GM20000 (cell line): ENCODE measurements at places on chromosomes 1 and 21.

DNA sequence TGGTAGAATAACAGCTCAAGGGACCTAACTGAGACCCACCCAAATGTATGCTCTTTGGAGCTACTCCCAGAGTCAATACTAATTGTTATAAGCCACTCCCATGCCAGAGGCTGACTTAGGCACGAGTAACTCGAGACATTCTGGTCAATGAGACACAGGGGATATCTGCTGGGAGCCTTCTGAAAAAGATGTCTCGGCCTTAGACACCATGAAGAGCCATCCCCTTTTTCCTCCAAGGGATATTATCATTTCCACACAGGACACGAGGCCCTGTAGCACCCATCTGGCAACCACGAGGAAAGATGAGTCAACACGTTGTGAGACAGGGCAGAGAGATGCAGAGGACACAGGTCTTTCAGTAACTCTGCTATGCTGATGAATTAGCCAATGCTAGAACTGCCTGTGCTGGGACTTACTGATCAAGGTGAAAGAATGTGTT is 30.7 kb downstream of the ITPKB start:
- no peak for DNase-seq

- no peak for DNase-seq
Measured at GRCh38 chr21:16309250-16309971, 579.6 kb downstream of the USP25 start.

DNA sequence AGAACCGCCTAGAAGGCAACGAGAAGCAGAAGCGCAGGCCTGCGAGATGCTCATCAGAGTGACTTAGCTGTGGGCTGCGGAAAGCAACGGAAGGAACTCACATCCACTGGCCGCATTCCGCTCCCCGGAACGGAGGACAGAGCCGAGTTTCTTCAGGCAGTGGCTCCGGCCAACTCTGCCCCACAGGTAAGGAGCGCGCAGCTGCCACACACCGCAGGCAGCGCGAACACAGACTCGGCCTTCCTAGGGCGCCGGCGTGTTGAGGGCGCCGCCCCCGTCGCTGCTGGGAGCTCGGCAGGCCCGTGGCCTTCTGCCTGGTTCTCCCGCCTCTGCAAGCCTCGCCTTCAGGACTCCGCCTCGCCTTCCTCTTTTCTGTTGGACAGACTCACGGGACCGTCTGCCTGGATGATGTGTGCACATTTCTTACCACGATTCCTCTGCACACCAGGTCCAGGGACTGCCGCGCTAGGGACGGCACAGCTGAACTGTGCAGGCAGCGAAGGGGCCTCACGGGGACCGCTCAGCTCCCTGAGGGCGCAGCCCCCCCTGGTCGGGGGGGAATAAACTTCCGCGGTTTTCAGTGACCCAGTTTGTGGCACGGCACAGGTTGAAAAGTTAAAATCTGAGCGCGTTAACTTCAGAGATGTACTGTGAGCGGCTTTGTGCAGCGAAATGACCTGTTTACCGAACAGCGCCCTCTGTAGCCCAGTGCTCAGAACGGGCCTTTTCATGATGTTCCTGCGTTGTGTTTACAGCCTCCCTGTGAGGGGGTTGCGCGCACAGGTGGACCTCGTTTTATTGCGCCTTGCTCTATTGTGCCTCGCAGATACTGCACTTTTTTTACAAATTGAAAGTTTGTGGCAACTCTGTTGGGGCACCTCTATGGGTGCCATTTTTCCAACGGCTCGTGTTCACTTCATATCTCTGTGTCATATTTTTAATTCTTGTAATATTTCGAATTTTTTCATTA is 15.8 kb downstream of the TCP10L start:
- DNase-seq, result peak; percentile 84

DNA sequence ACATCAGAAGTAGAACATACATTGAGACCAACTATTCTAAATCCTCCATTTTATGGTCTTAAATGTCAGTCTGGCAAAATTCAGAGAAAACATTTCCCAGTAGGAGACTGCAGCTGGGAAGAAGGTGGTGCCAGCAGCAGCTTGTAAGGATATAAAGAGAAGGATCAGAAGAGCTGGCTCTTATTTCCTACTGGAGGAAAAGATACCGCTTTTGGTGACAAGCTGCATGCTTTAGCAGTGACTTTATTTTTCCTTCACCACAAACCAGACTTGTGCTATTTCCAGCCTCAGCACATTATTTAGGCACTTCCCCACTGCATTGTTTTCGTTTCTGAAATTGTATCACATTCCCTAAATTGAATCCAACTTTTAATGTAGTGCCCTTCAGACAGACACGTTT is 28.4 kb downstream of the RNF11 start:
- no peak for DNase-seq

DNA sequence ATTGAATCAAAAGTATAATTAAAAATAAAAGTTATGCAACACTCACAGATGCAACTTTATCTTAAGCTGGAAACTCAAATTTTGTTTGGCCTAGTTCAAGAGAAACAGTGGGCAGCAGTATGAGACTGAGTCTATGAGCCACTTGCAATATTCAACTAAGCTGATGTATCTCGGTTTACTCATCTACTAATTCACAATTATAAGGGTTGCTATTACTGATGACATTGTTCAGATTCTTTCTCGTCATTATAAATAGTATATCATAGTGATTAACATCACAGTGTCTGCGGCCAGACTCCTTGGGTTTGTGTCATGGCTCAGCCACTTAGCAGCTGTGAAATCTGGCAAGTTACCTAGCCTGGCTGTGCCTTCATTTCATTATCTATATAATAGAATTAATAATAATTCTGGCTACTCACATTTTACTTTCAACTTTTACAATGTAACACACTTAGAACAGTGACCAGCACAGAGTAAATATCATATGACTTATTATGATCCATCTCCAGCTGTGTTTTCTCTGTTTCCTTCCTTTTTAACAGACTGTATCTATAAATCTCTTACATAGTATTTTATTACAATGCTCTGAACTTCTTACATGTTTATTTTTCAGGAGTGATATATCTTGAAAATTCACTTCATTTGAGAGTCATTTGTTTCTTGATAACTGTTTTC is 194.3 kb upstream of the RGS18 start:
- no peak for DNase-seq

DNA sequence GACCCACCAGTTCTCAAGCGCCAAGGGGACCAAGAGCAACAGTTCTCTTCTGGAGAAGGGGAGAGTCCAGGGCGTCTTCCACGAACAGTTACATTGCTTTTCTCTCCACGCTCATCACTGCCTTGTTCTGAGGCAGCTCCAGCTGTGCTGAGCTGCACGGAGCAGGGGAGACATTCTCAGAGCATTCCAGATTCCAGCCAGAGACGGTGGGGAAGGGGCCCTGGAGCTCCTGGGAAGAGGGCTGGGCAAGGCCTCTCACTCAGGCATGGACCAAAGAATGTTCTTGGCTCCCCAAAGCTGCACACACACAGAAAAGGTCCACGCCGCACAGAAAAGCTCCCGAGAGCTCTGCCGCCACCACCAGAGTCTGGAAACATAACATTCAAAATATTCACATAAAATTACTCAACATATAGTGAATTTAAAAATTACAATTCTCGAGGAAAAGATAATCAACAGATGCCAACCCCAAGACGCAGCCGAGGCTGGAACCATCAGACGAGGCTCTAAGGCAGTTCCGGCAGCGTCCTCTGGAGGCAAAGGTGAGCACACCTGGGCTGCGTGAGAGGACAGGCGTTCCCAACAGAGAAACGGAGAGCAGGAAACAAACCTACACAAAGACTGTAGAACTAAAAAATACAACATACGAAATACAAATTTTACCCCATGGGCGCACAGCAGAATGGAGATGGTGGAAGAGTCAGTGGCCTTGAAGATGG is 40.5 kb downstream of the UBE2G2 start:
- no peak for DNase-seq

- no peak for DNase-seq
Measured at GRCh38 chr1:100249155-100249536, 488 bp downstream of the DBT start.

DNA sequence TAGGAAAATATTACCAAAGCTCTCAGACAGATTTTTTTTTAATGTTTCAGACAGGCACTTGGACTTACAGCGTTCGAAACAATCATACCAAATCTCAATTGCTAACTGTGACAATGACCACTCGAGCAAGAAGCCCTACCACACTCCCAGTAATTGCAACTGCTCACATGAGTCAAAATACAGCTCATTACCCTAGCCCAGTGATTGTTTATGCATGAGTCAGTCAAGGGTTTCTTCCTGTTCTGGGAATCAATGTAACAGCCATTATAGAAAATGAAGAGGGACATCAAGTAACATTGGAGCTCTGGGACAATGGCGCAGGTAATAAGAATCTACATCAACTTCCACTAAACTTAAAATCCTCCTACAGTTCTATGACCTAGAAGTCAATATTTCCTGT is 56.1 kb upstream of the SH3GLB1 start:
- DNase-seq, result no peak
